ENCODE measurements at places on chromosomes 7 and 10.

DNA sequence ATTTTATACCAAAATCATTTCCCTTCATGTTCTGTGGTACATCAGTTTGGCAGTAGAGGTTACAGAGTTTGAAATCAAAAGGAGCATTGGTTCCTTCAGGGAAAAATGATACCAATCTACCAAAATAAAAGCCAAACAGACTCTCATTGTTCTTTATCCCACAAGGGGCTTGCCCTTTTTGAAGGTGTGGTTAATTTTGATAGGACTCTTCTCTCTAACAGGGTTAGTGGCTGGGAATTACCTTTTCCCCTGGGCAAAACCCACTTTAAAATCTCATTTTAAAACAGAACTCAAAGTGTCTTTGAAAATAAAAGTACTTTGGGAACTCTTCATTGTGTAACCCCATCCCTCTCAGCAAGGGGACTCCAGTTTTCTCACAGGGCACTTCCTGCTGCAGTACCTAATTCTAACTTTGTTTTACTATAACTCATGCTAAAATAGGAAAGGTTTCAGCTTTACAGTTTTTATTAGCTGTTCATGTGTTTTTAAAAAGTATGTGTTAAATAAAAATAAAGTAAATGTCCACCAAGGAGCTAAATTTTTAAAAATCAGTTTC, 30.6 kb downstream of the SMNDC1 start:
- DNase-seq = no peak

DNA sequence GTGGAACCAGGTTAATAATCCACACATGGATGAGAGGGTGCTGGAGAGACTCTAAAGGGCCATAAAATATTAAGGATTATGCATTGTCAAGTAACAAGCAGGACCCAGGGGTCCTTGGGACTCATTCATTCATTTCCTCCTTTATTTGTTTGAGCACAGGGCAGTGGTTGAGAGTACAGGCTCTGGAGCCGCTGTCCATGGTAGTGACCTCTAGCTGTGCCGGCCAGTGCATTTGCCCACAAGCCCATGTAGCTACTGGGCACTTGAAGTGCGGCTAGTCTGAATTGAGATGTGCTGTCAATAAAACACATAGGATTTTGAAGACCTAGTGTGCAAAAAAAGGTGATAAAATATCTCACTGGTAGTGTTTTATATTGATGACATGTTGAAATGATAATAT, 137.6 kb downstream of the C10orf105 start:
- no peak for DNase-seq

DNA sequence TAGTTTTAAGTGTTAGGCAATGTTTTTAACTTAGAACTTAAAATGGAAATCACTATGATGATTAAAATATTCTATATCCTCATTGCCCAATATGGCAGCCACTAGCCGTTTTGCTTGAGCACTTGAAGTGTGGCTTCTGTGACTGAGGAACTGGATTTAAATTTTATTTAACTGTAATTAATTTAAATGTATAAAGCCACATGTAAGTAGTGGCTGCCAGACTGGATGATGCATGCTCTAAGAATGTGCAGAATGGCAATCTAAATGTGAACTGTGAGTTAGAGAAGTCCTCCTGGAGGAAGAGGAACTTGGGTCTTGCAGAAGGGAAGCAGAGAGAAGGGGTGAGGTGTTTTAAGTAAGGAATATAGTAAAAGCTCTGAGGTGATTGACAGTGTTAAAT, 451.4 kb downstream of the SUGCT start:
- DNase-seq = no peak

DNA sequence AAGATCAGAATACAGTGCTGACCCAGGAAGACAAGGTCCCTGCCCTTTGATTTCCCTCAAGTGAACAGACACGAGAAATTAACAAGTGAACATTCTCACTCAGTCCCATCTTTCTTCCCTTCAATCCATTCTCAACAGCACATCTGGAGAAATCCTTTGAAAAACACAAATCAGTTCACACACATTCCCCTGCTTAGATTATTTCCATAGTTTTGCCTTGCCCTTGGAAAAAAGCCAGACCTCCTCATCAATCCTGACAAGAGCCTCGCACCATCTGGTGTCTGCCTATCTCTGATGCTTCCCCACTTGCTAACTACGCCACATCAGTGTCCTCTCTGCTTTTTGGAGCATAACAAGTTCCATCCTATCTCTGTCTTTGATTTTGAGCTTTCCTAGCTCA, 94.4 kb upstream of the KIAA1217 start:
- no peak for DNase-seq

GRCh38 chr7:74579800-74580685, 77.5 kb upstream of the GTF2I start:
- no peak for DNase-seq

- no peak for DNase-seq
These were observed 99.7 kb upstream of the TARP start for GRCh38 chr7:38373155-38373554.

- DNase-seq = no peak
These were observed 2.8 kb downstream of the TRAPPC14 start for GRCh38 chr7:100155553-100156317.

DNA sequence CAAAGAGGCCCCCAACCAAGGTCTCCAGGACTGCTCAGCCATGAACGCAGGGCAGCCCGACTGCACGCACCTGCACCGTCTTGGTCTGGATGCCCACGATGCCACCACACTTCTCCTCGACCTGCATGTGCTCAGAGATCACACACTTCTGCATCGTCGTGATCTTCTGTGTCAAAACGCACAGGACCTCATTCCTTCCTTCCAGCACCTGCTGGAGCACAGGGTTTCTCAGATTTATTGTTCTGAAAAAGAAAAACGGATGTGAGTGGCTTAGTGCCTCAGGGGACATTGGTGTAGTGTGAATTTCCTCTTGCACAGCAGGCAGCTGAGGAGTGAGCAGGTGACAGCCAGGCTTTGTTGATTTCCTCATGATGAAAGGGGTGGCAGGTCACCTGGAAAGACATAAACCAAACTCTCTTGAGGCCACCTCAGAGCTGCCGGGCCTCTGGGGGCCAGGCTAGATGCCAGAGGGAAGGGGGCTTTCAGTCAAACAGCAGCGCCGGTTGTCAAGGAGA, 38.2 kb downstream of the GSDME start:
- DNase-seq = peak; percentile 61

- no peak for DNase-seq
These were observed 141.6 kb upstream of the TCERG1L start for GRCh38 chr10:131452926-131453720.

DNA sequence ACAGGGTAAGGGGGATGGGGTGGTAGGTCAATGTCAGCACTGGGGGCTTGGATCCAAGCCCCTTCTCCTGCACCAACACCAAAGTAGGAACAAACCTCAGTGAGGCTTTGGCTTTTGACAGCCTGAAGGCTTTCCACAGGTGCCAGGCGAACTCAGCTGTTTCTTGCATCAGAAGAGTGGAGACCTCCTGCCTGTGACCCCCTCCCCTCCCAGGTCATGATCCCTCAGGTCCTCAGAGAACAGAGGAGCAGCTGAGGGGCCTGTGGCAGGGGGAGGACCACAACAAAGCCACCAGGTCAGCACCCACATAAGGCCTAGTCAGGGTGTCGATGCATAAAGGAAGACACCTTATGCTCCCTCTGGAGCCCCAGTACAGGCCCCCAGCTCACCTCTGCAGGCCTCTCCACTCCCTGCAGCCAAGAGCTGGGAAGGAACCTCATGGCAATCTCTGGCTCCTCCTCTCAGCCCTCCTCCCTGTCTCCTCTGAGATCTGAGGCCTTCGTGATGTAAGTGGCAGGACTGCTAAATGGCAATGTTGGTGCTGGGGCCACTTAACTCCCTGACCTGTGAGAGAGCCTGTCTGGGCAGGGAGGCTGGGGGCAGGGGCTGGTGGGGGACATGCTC, 19.1 kb upstream of the PRRT4 start:
- DNase-seq = no peak
